ENCODE measurements at places on chromosomes 6 and 20. TPM values are rescaled to one million over a fixed set of nuclear protein-coding genes. Genes with fewer than 3 reads are reported as not detected.

Gene SNX9
- total RNA-seq = 47.1 TPM

Gene MUC21
- not detected for total RNA-seq

Gene BPIFA2
- not detected for total RNA-seq

Gene SLC25A27
- total RNA-seq = 5.7 TPM

Gene SIRPG
- not detected for total RNA-seq

Gene ZSCAN16
- total RNA-seq = 3.0 TPM

Gene RNF144B
- 11.2 TPM for total RNA-seq

- DNase-seq = no peak
Observed at GRCh38 chr20:911882-912600, 4.1 kb downstream of the ANGPT4 start.

DNA sequence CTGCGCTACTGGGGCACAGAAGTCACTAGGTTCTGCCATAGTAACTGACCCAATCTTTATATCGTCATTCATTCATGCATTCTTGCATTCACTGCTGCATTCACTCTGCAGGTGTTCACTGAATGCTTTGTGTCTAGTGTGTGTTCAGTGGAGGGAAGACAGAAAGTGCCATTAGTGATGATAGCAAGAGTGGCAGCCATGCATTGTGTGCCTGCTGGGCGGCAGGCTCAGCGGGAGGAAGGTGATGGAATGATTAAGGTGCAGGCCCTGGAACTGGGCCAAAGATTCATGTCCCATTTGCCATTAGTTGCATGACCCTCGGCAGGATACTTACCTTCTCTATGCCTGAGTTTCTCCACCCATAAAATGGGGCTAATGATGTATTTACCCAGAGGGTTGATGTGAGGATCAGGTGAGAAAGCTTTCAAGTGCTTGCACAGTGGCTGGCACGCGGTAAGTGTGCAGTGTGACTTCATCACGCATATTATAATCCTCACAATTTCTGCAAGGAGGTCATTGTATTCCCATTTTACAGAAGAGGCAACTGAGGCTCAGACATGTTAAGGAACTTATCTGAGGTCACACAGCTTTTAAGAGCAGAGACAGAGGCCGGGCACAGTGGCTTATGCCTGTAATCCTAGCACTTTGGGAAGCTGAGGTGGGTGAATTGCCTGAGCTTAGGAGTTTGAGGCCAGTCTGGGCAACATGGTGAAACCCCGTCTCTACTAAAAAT, 40.1 kb downstream of the ITPR3 start:
- no peak for DNase-seq

DNA sequence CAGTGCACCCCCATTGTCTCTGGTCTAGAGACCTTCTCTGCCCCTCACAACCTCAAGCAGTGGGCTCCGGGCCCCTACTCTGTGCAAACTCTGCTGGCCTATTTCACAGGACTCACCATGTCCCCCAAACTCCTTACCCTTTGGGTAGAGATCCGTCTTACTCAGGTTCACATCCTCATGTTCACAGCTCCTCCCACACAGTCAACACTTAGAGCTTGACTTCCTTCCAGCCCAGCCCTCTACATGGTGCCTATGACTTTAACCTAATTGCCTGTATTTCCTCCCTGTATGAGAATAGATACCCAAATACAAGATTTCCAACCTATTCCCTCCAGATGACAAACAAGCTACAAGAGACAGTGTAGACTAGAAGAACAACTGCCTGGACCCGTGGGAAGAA, 528.6 kb upstream of the JARID2 start:
- DNase-seq = no peak

DNA sequence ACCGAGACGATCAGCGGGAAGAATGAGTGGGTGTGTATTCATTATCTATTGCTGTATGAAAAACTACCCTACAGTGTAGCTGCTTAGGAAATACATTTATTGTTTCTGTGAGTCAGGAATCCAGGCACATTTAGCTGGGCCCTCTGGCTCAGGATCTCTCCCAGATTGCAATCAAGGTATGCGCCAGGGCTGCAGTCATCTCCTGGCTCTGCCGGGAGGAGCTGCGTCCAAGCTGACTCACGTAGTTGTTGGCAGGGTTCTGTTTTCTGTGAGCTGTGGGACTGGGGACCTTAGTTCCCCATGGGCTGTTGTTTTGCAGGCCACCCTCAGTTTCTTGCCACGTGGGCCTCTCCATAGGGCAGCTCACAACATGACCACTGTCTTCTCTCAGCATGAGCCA, 68.2 kb upstream of the FUCA2 start:
- no peak for DNase-seq

GRCh38 chr6:28078836-28079235, 1.5 kb upstream of the ZNF165 start:
- DNase-seq = no peak

DNA sequence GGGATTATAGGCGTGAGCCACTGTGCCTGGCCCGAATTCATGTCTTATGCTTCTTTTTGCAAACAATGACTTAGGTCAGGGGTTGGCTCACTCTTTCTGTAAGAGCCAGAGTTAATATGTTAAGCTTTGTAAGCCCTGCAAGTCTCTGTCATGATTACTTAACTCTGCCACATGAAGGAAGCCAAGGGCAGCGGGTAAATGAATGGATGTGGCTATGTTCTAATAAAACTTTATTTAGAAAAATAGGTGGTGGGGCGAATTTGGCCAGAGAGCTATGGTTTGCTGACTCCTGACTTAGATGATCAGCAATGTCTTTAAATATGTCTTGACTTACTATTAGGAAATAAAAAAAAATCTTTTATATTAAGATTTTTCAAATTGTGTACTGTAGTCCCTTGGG, 114.9 kb upstream of the ZFP64 start:
- DNase-seq = no peak

DNA sequence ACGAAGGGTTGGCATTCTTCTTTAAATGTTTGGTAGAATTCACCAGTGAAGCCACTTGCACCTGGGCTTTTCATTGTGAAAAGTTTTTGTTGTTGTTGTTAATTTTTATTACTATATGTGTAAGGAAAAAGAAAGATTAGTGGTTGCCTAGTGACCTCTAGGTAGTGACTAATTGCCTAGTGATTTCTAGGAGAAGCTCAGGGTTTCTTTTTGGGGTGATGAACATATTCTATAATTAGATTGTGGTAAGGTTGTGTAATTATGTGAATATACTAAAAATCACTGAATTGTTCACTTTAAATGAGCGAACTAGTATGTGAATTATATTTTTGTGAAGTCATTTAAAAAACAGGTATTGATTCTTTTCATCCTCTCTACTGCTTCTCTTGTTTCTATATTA, 123.8 kb upstream of the TMEM170B start:
- no peak for DNase-seq

GRCh38 chr6:146791930-146792329, 193.2 kb downstream of the ADGB start:
- DNase-seq = no peak

DNA sequence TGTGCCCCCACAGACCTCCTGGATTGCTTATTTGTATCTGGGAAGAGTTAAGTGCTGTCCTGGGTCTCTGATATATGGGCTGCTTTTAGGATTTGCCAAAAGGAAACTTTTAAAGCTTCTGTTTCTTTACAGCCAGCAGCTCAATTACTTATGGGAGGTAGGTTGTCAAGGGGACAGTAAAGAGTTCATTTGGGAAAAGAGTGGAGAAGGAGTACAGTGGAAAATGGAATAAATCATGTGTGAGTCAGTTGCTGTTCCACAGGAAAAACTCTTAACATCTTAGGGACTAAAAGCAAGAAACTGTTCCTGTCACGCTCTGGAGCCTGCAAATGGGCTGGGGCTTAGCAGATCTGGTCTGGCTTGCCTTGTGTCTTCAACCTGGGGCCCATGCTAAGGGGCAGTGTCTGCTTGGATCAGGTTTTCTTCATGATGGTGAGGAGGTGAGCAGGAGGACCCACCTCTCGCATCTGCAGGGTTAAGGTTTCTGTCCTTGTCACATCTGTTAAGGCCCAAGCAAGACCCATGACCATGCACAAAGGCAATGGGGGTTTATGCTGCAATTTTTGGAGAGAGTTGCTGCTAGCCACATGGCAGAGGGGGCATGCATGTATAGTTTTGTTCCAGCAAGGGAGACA, 8.7 kb upstream of the CST1 start:
- no peak for DNase-seq

Measured in chondrocyte (in vitro differentiated cells).